Right cardiac atrium (tissue), 5 donors: ENCODE measurements at places on chromosomes 6 and 20. TPM values are rescaled to one million over a fixed set of nuclear protein-coding genes. Genes with fewer than 3 reads are reported as not detected.

The LPIN3 gene
- polyA plus RNA-seq, result 18.2 TPM

The SLC24A3 gene
- 0.66 TPM for polyA plus RNA-seq

The MOCS1 gene
- polyA plus RNA-seq, result 22.4 TPM

The MRAP2 gene
- 0.63 TPM for polyA plus RNA-seq

DNA sequence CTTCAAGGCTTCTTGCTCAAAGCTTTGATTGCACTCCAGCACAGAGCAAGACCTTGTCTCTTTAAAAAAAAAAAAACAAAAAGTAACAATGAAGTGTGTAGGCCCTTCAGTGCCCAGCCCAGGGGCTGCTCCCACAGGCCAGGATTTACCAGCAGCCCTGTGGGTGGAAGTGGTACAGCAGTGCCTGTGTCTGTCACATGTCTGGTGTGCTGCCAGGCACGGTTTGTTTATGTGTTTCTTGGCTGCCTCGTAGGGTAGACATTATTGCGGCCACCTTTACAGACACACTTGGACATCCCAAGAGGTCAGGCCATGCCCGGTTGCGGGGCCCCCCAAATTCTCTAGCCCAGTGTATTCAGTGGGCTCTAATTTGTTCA lies 12.7 kb downstream of the DYNLRB1 start:
- DNase-seq, result no peak

DNA sequence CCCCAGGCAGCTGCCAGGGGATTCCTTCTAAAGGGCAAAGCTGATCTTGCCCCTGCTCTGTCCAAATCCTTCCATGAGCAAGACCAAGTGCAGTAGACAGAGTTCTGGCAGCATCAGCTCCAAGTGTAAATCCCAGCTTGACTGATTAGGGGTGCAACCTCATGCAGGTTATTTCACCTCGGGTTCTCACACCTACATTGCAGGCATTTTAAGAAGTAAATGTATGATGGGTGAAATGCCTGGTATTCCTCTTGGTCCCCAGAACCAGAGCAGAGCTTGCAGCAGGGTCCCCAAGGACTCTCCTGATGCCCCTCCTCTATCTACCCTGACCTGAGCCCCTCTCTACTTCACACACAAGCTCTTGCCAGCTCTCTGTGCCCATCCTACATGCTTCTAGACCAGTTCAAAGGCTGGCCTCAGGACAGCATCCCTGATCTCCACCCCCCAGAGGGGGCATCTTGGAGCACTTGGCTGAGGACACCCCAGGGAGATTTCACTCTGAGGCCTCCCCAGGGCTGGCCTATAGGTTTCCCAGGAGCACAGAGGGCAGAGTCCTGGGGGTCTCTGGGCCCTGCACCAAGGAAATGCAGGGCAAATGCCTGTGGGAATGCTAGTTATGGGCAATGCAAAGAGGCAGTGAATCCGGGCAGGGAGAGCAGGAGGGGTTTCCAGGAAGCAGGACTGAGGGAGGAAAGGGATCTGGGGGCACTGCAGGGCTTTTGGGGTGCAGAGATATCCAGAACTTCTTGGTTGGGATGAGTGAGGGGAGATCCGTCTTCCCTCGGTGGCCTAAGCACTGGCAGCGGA lies 1.0 kb downstream of the LZTS3 start:
- DNase-seq, result no peak

GRCh38 chr20:37610203-37610798 lies 82.6 kb upstream of the BLCAP start:
- no peak for DNase-seq

GRCh38 chr6:101086473-101086872 lies 205.3 kb upstream of the ASCC3 start:
- DNase-seq, result no peak

DNA sequence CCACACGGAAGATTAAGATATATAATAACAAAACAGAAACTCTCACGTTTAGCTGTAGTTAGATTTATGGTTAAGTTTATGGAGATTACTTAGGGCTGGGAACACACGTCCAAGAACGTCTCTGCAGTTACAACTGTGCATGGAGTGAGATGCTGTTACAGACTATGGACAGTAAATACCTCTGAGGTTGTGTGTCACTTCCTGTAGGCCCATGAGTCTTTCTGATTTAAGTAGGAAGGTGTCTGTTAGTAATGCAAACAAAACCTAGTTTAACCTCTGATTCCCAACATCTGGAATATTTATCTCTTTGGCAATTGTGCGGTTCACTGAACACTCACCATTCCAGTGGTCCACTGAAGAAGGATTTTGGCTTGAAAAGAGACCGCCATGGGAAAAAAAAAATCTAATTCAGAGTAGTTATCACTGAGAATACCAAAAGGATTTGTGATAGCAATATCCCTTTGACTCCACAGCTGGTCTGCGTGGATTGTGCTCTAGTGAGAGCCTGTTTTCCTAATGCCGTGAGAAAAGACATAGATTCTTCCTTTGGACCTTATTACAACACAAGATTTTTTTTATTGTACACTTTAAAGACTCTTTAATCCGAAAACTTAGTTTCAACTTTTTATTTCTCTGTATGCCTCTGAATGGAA lies 478.2 kb upstream of the CITED2 start:
- DNase-seq, result no peak
